CD4-positive, alpha-beta T cell treated with Interleukin-17A for 1 hour (primary cell): ENCODE measurements at places on chromosomes 6 and 20.

DNA sequence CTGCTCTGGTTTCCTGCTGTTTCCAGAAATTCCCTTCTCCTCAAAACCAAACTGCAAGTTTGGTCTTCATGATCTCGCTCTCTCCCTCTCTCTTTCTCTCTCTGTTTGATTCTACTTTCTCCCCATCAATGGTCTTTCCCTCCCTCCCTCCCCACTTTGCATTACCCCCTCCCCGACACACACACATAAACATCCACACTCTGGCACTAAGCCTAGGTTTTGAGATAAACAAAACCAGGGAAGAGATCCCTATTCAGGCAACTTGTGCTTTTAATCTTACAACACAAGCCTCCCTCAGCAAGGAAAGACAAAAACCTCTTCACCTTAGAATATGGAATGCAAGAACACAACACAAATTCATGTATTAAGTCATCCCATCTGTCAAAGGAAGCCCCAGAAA lies 73.5 kb upstream of the PTPRT start:
- DNase-seq, result no peak

DNA sequence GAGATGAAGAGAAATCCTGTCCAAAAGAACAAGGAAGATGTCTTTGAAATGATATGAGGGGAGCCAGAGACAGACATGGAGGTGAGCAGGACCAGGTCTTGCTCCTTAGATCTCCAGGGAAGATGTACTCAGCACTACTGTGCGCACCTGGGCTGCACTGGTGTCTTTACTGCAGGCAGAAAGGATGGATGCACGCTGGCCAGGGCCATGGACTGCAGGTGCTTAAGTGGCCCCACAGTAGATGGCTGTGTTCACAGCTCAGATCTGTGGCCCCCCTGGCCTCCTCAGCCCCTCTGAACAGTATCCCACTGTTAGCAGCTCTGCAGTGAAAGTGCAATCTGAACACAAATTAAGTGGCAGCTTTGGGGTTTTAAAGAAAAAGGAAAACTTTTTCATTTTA lies 343.0 kb downstream of the NRN1 start:
- no peak for DNase-seq

GRCh38 chr6:31068669-31069340 lies 43.6 kb downstream of the C6orf15 start:
- peak; percentile 72 for DNase-seq

- peak; percentile 23 for DNase-seq
Observed at GRCh38 chr20:2652724-2653555, 508 bp downstream of the NOP56 start.

DNA sequence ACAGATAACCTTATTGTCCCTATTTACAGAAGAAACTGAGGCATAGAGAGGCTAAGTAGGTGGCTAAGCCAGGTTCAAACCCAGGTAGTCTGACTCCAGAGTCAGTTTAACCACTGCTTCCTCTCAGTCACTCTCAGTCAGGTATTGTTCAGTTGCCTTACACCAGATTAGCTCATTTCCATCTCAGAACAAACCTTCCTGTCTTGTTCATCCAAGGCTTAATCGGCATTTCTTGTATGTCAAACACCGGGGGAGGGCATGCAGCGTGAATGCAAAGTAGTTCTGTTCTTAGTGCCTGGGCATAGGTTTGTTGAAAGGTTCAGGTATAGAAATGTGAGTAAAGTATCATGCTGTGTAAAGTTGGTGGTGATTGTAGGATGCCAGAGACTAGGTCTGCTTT lies 51.7 kb downstream of the CTNNBL1 start:
- peak; percentile 44 for DNase-seq

DNA sequence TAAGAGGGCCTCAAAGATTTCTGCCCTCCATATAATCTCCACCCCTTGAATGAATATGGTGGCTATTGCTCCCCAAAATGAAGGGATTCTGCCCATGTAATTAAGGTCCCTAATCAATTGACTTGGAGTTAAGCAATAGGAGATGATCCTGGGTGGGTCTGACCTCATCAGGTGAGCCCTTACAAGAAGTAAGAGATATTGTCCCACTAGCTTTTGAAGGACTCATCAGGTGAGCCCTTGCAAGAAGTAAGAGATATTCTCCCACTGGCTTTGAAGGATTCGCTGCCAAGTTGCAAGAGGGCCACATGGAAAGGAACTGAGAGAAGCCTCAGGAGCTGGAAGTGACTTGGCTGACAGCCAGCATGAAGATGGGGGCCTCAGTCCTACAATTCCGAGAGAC lies 103.4 kb downstream of the BMP7 start:
- no peak for DNase-seq

DNA sequence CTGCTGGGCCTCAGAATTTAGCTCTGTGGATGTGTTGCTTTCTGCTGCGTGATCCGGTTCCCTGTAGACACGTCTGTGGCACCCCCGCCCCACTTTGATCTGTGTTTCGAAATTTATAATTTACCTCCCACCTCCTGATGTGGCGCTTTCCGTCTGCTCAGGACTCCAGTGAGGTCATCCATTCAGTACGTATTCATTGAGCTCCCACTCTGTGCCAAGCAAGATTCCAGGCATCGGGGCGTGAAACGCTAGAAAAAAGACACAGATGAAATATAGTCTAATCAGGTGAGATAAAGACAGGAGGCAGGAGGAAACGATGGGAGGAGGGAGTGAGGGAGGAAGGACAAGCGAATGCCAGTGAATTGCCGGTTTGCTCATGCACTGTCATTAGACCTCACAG lies 431.9 kb upstream of the SULF2 start:
- no peak for DNase-seq

DNA sequence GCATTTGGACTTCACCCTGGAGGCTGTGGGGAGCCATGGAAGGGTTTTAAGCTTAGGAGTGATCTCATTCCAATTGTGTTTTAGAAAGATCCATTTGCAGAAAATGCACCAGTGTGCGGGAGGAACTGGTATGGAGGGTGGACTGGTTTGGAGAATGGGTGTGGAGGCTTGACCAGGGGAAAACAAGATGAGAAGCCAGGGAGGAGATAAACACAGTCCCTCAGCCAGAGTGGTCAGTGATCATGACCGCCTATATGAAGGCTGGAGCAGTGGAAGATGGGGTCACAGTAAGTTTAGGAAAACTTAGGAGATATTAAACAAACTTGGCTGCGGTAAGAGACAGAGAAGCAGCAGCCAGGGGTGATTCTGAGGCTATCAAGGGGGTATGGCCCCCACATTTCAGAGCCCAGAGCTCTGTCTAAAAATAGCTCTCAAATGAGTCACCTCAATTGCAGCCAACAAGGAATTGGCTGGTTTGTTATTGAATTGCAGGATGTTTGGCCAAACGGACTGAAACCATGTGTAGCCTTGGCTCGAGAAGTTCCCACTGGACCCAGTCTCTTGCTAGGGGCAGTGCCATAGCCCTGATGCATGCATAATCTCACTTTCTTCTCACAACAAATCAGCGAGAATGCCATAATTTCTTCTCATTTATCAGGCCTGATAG lies 159.9 kb upstream of the TOP1 start:
- DNase-seq, result no peak

DNA sequence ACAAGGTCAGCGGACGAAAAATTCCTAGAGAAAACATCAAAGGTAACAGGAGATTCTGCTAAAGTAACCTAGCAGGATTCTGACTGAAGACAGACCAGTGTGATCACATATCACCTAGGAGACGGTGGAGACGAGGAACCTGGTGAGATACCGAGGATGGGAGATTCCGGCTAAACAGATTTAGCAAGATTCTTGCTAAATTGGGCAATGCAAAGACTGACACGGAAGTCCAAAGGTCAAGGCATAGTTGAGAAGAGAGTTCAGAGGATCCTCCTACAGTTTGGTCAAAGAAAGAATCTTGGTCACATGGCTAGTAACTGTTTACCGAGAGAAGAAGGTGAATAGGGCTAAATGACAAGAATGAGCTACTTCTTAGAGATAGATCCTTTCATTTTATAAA lies 61.1 kb downstream of the TMEM170B start:
- no peak for DNase-seq

DNA sequence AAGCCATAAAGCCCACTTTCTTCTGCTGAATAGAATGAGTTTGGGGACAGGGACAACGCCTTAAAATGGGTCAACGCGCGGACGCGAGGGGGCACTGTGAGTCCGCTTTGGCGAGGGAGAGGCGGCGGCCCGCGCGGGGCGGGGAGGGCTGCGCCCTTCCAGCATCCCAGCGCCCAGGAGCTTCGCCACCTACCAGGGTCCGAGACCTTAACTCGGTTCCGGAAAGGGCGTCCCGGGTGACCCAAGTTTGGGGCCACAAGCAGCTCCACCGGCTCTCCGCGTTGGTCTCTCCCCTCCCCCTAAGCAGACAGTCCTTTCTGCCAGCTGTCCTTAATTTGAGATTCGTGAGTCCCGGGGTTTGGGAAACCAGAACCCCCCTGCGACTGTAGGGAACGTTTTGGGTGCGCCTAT lies 1.8 kb upstream of the SAMD5 start:
- DNase-seq, result peak; percentile 5

DNA sequence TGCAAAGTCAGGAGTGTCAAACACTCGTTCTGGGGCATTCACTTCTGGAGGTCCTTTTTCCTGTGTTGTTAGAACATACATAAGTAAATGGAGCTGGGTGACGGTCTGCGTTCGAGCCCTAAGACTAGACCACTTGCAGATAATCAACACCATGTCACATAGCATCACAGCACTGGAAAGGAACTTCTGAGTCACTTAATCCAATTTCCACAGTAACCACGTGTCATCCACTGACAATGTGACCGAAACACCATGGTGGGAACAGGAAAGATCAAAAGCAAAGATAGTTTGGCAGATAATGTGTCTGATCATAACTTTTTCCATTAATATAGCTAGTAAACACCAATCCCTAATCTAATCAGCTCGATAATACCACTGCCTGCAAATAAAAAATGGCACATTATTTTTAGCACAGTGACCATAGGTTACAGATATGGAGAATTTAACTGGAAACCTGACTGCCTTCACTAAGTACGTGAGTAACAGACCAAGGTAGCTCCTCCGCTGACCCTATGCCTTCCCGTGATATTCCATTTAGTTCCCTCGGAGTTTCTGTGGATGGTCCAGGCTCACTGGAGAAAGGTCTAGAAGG lies 34.8 kb downstream of the WRNIP1 start:
- peak; percentile 7 for DNase-seq

GRCh38 chr6:22350109-22350508 lies 53.3 kb upstream of the PRL start:
- DNase-seq, result no peak

DNA sequence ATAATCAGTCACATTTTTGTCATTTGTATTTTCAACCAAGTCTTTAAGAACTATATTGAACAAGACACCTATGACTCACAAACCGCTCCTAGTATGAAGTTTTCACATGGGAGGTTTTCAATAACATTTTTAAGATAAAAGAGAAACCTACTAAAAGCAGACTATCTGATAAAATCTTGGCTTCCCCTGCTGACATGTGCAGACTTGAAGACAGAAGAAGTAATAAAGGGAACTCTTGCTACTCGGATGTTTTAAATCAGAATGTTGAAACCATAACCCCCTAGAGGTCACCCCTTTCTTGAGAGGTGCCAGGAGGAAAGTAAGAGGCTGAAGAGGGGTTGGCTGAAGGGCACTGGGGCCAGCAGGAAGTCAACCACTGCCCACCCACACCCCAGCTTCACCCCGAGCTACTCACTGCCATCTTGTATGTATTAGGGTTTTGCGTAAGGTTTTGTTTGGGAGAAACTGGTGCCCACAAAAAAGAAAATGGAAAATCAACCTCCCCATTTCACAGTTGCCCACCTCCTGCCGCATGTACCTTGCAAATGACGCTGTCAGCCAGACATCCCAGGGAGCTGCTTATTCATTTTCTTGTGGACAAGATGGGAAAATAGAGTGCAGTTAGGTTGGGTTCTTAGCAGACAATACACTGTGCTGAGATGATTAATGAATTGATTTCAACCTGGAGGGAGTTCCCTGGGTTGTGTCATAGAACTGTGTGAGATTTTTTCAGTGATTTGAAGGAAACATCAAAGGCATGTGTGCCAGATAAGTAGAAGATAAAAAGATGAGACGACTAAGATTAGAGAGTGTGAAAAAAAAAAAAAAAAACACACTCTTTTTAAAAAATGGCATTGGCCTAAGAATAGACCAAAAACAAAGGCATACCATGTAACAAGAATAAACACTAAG lies 83.2 kb upstream of the TAB2 start:
- peak; percentile 84 for DNase-seq

GRCh38 chr6:65787787-65788186 lies 80.8 kb upstream of the EYS start:
- DNase-seq, result no peak

- no peak for DNase-seq
Observed at GRCh38 chr6:7262746-7263518, 50.1 kb downstream of the SSR1 start.

DNA sequence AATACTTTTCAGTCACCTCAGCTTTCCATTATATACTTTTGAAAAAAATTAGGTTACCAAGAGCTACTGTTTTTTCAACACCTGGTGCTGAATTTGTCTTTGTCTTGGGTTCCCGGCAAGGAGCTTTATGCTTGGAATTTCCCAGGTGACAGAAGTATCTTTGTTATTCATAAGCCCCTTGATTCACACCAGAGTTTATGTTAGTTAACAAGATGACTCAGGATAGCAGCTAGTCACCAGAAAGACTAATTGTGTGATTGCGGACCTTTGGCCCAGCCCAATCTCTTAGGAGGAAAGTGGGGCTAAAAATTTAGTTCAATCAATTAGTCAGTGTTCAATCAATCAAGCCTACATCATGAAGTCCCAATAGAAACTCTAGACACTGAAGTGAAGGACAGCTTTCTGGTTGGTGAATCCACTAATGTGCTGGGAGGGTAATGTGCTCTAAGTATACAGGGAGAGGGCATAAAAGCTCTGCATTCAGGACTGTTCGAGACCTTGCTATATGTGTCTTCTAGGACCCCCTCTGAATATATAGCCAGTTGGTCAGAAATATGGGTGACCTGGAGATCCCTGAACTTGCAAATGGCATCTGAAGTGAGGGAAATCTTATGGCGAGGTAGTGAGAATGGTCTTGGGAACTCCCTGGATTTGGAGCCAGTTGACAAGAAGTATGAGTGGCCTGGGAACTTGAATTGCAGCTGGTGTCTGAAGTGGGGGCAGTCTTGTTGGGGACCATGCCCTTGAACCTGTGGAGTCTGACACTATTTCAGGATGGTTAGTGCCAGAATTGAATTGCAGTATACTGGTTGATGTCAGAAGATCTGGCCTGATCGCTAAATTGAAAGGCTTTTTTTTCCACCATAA lies 16.2 kb downstream of the TMEM30A start:
- DNase-seq, result no peak

- no peak for DNase-seq
Observed at GRCh38 chr20:257419-257818, at the start of gene DEFB132. DEFB132 (plus strand) TSS chr20:257724; CDS start chr20:257779, 55 bp downstream.

- no peak for DNase-seq
Observed at GRCh38 chr6:56527934-56528333, 114.8 kb downstream of the DST start.

DNA sequence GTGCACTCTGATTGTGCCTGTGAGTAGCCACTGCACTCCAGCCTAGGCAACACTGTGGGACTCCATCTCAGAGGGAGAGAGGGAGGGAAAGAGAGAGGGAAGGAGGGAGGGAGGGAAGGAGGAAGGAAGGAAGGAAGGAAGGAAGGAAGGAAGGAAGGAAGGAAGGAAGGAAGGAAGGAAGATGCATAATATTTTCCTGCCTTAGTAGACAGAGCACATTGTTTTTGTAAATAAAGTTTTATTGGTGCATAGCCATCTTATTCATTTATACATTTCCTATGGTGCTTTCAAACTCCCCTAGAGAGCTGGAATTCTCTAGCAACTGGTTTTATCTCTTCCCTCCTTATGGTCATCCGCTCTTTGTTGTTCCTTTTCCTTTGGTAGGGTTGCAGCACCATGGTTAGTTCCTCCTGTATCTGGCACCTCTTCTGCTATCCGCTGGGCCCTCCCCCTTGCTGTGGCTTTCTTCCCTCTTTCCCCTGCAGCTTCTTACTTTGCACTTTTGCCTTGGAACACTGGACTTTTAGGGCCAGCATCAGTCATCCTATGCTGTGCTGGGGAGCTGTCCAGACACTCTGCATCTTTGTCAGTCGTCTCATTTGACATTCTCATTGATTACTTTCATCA lies 20.2 kb downstream of the GPR6 start:
- no peak for DNase-seq
